CD4-positive, alpha-beta T cell (primary cell): ENCODE measurements at places on chromosomes 3 and 15. TPM values are rescaled to one million over a fixed set of nuclear protein-coding genes. Genes with fewer than 3 reads are reported as not detected.

GOLGA8J gene
- total RNA-seq, result not detected

UBAP1L gene
- 7.2 TPM for total RNA-seq

MASP1 gene
- not detected for total RNA-seq

TIGIT gene
- 4.2 TPM for total RNA-seq

GRCh38 chr3:127326341-127326740, 38.5 kb upstream of the PRR20G start:
- no peak for DNase-seq

DNA sequence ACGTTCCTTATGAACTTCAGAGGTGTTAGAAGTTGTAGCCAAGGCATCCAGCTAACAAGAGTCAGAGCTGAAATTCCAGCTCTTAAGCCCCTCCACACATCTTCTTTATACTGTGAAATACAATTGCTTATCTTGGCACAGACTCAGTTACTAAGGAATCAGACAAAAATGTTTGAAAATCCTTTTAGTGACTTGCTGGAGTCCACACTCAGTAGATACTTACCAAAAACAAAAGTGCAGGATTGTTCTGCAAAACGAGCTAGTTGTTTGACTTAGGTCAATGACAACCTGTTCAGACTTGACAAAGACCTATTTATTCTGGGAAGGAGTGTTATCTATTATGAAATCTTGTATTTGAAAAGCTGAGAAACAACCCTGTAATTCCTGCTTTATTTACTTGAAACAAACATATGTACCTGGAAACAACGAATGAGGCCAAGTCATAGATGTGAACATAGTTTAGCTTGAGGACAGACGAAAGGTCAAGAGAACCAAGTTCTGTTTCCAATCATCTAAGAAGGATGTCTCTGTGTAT, 38.5 kb downstream of the B3GNT5 start:
- DNase-seq, result no peak

GHRL gene
- 3.2 TPM for total RNA-seq

- no peak for DNase-seq
Observed at GRCh38 chr15:65361708-65362459, 15.9 kb downstream of the IGDCC3 start.

DNA sequence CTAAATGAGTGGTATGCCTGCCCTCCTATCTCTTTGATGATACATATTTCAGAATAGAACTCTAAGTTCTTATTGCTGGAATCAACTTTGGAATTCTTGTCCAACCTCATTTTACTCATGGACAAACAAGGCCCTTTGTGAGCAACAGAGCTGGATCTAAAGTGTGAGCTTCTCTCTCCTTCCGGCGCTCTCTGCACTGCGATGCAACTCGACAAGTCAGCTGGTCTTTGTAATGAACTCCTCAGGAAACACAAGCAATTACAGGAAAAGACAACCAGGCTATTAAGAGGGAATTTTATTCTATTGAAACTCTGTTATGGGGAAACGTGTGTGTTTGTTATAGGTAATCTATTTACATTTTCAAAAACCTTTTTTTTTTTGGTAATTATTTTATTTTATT, 20.3 kb upstream of the NRROS start:
- DNase-seq, result no peak

DNA sequence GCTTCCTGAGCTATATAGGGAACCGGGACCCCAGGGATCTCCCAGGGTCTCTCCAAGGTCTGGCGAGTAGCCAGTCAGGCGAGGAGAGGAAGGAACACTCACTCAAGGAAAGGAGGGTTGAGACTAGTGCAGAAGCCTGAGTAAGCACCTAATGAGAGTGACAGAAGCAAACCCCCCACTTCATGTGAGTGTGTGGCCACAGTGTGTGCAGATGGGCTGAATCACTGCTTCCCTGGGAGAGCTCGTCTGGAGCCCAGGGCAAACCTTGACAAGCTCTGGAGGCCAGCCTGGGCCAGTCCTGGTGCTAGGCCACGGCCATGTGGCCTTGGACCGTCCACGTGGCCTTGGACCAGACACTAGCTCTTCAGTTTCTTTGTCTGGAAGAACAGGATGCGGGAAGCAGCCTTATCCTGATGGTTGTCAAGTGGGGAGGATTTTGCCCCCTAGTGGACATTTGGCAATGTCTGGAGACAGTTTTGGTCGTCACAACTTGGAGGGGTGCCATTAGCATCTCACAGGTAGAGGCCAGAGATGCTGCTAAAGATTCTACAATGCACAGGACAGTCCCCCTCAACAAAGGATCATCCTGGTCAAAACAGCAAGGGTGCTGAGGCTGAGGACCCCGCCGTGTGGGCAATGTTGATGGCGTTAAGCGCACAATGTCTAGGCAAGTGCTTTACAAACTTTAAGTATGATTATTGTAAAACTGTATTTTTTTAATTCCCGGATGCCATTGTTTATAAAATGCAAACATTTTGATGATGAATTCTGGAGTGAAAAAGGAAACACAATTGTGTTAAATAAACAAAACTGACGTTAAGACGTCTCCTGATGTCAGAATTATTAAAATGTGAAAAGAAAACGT, 34.8 kb upstream of the CTSH start:
- DNase-seq, result no peak

TMEM212 gene
- not detected for total RNA-seq

- DNase-seq, result no peak
Observed at GRCh38 chr15:57727031-57727430, 20.5 kb downstream of the POLR2M start.

DNA sequence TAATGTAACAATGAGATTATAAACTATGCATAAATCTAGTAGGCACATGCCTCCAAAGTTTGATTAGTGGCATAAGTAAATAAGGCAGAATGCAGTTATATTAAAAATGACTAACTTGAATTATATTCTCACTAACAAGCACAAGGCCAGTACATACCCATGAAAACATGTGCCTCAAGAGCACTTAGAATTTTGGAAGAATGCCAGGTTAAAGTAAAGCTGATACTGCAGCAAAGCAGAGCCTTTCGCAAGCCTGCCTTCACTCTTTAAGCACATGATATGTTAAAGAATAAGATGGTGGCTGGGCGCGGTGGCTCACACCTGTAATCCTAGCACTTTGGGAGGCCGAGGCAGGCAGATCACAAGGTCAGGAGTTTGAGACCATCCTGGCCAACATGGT, 49.0 kb downstream of the KBTBD12 start:
- no peak for DNase-seq

DNA sequence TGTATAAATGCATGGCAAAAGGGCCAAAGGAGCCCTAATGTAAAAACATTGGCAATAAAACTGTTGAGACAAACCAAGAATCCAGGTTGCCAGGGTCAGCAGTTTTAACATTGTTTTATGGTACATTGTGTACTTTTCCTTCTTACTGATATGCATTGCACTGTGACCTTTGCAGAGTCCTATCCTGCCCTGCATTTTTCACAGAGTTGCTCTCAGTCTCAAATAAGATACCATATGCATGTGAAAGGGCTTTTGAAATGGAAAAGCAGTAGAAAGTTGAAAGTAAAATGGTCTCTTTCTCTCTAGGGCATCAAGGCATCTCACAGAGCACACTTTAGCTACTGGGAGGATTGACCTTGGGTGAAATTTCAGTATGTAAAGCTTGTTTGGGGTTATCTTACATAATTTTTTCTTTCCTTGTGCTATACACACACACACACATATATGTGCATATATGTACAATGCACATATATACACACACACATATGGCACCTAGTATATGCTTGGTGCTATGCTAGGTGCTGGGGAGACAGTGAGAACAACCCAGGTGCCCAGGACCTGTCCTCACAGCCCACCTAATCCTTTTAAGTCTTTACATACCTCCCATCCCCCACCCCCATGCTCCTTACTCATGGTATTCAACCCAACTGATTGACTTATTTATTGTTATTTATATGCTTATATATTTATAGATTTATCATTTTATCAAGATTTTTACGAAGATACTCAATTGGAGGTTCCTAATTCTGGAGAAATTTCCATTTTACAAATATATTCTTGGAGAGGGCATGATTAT, 1.2 kb upstream of the PPP2R3A start:
- DNase-seq, result no peak

IL17RE gene
- 1.6 TPM for total RNA-seq

DNA sequence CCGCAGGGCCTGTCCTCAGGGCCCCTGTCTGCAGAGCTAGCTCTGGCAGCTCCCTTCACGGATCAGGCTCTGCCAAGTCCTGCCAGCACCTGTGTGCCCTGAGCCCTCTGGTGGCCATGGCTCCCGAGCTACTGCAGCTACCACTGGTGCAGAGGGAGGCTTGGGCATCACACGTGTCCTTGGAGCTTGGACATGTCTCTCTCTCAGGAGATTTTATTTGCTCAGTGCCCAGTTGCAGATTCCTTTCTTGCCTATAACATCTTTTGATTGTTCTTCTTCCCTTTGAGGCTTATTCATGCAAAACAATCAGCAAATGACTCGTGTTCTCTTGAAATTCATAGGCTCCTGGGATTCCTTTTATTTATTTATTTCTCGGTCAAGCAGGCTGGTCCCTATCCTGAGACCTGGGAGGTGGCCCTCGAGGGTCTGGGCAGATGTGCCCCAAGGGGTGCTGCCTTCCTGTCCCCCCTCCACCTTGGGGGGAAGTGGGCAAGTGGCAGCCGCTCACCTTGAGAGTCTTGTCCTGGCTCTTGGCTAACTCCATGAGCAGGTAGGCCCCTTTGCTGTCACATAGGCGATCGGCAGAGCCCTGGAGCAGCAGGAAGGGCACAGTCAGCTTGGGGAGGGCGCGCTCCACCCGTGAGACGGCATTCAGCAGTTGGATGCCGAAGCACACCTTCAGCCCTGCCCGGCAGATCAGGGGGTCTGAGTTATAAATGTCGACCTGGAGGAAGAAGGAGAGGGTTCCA, 21.9 kb downstream of the ABTB1 start:
- DNase-seq, result peak; percentile 45

GOLGA6L9 gene
- 2.0 TPM for total RNA-seq

- DNase-seq, result no peak
Observed at GRCh38 chr3:49638445-49638844, 35.7 kb upstream of the APEH start.

PLA2G4D gene
- total RNA-seq, result not detected

DNA sequence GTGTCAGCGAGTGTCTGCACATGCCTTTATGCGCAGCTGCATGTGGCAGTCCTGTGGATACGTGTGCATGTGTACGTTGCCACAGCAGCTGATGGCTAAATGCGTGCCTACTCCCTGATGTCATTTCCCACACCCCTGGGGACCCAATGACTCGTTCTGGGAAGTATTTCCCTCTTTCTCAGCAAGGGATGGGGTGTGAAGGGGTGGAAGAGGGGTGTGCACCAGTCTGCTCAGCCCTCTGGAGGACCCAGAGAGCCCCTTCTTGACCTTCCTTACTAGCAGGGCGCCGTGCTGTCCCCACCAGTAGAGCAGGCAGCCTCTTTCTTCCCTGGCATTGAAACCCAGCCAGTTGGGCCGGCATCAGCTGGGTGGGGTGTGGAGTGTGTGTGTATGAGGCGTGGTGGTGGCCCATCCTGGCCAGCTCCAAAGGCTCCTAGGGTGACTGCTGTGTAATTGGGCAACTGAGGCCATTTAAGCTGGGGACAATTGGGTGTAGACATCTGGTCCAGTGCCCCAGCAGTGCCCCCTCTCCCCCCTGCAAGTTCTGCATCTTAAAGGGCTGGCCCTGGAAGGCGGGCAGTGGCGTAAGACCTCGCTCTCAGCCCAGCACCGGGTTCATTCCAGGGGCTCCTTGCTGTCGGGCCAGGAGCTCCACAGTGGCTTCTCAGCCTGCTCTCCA, 19.2 kb downstream of the SNX33 start:
- no peak for DNase-seq

- DNase-seq, result peak; percentile 22
Observed at GRCh38 chr15:79339588-79340314, 28.8 kb downstream of the TMED3 start.

GRCh38 chr15:48025118-48025517, 95.7 kb upstream of the SLC24A5 start:
- no peak for DNase-seq

GRCh38 chr3:188164248-188164687, 10.3 kb downstream of the LPP start:
- no peak for DNase-seq

- no peak for DNase-seq
Observed at GRCh38 chr3:176663837-176664831, 533.1 kb downstream of the TBL1XR1 start.

- DNase-seq, result no peak
Observed at GRCh38 chr3:188807006-188807405, 364.8 kb upstream of the TPRG1 start.

DNA sequence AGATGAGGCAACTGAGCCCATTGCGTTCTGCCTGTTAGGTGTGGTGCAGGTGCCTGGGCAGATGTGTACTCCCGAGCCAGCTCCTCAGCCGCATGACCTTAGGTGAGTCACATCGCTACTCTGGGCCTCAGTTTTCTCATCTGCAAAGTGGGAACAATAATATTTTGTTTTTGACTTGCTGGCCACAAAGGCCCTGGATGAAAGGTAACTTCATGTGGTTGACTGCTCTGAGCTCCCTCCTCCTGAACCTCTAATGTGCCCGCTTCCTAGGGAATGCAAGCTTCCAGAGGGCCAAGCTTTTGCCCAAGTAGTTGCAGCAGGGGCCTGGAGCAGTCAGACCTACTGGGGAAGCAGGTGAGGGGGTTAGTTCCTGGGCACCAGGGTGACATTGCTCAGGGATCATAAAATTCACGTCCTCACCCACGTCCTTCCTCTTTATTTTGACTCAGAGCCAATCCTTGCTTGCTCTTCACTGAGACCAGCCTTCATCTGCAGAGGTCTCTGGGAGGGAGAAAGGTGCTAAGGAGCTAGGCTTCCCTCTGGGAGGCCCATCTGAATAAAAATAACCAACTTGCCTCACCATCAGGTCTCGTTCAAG, 149.0 kb upstream of the TLE3 start:
- DNase-seq, result no peak
